ENCODE measurements at places on chromosomes 3 and 15.

DNA sequence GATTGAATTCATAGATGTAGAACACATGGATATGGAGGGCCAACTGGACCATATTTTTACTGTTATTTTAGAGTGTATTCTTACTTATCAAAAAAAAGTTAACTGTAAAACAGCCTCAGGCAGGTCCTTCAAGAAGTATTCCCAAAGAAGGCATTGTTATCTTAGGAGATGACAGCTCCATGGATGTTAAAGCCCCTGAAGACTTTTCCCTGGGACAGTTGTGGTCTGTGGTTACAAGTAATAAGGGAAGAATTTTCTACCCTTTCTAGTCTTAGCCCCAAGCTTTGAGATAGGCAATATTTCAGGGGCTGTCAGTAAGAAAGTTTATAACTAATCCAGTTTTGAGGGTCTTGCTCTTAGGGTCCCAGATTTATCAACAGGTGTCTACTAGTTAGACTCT lies 62.5 kb downstream of the LRRC49 start:
- no peak for DNase-seq

GRCh38 chr3:139653582-139653981 lies 24.2 kb downstream of the NMNAT3 start:
- DNase-seq, result no peak

- no peak for DNase-seq
These were observed 108.9 kb upstream of the ETV5 start for GRCh38 chr3:186217820-186218164.

DNA sequence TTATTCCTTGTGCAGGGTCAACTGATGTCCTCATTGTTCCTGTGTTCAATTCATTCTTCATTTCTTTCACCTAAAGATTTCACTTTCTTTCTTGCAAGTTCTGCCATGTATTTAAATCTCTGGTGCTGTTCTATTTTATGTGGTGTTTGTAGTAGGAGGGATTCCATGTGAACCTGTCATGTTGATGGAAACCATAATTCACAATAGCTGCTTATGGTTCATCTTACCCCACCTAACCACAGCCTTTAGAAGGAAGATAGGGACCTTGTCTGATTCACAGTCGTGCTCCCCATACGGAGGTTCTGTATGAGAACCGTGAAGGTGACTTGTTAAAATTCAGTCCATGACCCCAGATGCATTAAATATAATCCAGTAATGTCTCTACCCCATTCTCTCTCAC lies 21.9 kb downstream of the SLCO2A1 start:
- DNase-seq, result no peak

DNA sequence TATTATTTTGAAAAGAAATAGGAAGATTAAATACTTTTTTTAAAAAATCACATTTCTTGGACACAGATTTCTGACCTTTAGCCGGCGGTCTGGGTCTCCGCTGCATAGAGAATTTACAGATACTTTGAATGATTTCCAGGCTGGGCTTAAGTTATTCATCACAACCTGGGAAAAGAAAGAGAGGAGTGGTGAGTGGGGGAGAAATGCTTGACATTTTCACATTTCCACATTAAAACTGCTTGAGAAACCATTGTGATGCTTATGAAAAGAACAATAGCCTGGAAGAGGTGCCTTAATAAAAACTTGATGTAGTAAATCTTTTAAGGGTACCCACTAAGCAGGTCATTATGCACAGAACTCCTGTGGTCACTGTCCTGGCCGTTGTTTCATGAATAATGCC lies 166.8 kb upstream of the MRPL3 start:
- no peak for DNase-seq

DNA sequence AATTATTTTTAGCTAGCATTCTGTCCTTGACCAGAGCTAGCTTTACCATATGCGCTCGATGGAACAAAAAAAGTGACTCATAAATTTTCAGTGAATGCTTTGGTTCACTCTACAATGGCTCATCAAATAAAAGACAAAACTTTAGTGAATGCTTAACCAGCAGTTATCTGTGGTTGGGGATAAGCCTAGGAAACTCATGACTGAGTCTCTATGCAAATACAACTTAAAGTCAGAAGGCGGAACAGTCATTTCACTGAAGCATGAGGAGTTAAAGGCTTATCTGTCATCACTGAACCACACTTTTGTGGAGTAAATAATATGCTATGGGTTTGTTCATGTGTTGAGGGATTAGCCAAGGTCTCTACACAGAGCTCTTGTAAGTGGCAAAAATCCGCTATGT lies 308.4 kb downstream of the SQOR start:
- DNase-seq, result no peak

GRCh38 chr15:59521443-59521842 lies 83.5 kb downstream of the FAM81A start:
- DNase-seq, result no peak

GRCh38 chr3:187150599-187150998 lies 11.3 kb upstream of the RPL39L start:
- peak; percentile 63 for DNase-seq

DNA sequence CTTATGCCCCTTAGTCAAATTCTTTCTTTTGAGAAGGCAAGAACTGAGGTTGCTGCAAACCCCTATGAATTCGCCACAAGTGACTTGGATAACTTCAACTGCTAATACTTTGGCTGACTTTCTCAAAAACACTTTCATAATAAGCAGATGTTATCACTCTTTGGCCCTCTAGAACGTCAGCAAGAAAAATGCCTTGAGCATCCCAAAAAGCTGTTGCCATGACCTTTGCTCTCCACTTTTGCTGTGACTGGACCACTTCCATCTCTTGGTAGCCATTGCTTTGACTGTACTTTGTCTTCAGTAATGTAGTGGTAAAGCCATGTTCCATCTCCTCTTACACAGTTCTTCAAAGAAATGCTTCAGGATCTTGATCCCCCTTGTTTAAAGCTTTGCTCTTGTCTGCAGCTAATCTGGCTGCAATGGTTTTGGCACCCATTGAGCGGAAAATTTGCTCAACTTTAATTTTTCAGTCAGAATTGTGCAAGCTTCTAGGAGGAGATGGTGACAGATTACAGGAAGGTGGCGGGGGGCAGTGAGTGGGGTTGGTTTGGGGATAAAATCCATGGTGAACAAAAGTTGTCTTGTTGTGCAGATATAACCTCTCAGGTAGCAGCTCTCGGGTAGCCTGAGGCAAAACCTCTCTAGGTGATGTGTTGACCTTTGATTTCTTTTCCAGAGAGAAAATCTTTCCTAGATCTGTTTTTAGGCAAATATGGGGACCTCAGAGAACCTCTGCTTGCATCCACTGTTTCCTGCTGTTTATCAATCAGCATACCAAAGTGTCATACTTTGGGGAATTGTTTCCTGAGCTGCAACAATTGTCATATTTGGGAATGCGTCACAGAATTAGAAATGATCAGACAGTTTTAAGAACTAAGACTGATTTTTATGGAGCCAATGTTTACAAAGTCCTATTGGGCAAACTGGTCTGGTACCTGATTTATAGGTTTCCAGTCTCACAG lies 83.6 kb downstream of the CCR1 start:
- no peak for DNase-seq

DNA sequence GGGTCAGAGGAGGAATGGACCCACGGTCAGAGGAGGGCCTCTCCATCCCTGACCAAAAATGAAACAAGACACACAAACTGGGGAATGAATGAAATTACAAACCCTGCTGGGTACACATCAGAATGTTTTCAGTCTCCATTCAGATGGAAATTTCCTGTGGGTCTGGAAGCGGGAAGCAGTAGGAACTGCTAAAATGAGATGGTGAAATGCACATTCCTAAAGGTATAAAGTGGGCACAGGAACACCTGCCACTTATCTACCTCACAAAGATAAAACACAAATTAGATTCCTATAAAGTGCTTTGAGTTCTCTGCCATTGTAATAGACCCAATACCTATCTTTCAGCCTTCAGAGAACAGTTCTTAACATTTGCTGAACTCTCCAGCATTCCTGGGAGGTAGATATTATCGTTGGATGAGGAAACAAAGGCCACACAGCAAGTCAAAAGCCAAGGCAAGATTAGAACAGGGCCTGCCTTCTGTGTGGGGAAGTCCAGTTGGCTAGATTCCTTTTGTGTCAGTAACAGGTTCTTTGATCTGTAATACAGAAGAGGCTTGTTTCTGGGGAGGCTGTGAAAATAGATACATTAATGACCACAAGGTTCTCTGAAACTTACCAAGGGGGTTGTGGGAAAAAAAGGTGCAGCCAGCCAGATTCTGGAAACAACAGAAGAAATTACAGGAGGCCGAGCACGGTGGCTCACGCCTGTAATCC lies 98.4 kb downstream of the IGF2BP2 start:
- no peak for DNase-seq

DNA sequence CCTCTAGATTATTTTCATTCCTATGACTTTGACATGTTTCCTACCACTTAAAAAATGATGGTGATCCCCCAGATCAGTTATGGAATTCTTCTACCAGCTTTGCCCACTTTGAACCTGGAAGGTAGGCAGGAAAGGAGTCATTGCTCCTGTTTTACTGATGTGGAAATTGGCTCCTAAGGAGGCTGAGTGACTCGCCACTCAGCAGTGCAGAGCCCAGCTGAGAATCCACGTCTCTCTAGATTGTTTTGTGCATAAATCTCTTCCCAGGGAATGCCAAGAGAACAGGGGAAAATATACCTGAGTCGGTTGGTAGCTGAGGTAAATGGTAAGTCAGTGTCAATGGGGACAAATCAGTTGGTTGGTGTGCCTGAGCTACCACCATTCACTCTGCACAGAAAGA lies 4.7 kb downstream of the LTF start:
- DNase-seq, result no peak

- DNase-seq, result no peak
These were observed 16.6 kb upstream of the IREB2 start for GRCh38 chr15:78421238-78421965.

DNA sequence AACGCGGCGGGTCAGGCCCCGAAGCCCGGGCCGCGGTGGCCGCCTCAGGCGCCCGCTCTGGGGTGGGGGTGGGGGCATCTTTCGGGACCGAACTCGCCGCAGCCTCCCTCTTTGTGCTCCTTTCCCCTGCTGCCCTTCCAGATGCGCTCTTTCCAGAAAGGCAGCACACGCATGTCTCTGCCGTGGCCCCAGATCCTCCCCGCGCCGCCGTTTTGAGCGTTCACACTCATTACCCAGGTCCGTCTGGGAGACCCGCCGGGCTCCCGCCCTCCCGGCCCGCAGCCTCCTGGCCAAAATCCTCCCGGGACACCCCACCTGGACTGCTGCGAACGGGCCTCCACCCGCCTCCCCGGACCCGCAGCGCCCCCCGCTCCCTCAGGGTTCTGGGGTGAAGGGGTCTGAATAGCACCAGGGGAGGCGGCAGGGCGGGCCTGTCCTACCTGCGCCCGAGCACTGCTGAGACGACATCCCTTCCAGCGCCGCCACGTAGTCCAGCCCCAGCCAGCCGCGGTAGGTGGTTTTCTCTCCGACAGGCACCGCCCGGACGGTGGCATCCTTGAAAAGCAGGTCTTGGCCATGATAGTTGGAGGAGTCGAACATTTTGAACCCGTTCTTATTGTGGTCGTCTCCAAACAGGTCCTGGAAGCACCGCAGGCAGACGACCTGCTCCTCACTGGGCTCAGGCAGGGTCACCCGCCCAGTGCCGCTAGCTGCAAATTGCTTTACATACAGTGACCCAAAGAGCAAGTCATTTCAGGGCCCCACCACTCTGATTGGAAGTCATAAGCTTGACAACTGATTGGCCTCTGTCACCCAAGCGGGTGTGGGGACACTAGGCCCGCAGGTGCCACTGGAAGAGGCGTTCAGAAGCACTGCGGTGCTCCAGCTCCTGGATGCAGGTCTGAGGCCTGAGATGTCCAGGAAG lies 25.9 kb downstream of the MELTF start:
- DNase-seq, result peak; percentile 16

DNA sequence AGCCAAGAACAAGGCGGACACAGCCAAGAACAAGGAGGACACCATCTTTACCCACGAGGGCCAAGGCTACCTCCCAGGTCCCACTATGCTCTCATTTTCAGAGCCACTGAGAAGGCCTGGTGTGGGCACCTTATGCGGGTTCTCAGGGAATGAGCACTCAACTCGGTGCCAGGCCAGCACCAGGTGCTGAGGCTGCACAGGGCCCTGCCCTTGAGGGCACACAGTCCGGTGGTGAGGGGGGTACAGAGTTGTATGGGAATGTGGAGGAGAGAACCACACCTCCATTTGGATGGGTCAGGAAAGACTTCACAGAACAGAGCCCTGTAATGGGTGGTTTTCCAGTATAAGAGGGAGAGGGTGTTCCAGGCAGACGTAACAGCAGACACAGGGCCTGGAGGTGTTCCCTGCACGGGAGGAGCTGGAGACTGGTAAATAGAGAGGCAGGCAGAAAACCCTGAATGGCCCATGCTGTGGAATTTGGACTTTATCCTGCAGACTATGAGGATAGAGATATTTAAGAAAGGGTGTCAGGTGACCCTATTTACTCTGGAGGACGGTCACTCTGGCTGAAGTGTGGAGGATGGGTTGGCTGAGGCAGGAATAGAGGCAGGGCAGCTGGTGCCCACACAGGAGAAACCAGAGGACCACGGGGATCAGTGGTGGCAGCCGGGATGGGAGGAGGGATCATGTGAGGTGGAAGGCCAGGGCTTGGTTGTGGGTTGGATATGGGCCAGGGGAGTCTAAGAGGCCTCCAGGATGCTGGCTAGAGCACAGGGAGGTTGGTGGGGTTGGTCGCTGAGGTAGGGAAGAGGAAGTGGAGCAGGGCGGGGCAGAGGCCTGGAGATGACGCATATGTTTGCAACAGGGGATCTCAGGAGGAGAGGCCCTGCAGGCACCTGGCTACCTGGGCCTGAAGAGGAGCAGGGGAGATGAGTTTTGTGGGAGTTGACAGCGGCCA lies 34.6 kb downstream of the CRABP1 start:
- no peak for DNase-seq

DNA sequence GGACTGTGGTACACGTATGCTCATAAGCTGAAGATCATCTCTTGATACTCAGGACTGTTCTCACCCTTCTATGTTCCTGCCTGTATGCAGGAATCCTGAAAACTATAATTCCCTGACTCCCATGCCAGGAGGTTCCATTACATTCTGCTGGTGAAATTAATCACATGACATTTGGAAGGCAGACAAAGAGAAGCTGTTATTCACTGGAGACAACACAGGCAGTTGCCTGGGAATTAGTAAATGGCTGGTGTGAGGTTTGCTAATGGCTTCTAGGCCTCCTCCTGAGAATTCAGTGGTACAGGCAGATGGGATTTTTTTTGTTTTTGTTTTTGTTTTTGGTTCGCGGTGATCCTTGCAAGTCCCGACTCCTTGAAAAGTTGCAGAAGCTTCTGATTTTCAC lies 91.4 kb downstream of the CTNNB1 start:
- no peak for DNase-seq

DNA sequence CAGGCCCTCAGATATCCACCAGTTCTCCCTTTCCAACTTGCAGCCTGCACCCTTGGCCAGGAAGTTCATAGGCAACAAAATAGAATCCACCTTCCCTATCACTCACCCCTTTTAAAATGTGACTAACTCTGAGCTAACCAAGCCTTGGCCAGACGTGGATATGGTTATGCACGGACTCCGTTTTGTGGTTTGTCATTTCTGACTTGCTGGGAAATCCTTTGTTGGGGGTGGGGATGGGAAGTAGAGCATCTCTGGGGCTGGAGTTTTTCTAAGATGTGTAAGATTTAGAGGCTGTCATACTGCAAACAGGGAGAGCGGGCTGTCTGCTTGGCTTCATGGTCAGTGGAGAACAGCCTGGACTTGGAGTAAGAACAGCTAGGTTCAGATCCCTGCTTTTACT lies 62.6 kb downstream of the SMAD3 start:
- no peak for DNase-seq
